T-helper 1 cell (primary cell): ENCODE measurements at places on chromosomes 5 and 9.

- DNase-seq: no peak
Observed at GRCh38 chr5:61575103-61575502, 243.0 kb downstream of the ZSWIM6 start.

- no peak for DNase-seq
Observed at GRCh38 chr5:10109299-10109698, 140.4 kb downstream of the ATPSCKMT start.

DNA sequence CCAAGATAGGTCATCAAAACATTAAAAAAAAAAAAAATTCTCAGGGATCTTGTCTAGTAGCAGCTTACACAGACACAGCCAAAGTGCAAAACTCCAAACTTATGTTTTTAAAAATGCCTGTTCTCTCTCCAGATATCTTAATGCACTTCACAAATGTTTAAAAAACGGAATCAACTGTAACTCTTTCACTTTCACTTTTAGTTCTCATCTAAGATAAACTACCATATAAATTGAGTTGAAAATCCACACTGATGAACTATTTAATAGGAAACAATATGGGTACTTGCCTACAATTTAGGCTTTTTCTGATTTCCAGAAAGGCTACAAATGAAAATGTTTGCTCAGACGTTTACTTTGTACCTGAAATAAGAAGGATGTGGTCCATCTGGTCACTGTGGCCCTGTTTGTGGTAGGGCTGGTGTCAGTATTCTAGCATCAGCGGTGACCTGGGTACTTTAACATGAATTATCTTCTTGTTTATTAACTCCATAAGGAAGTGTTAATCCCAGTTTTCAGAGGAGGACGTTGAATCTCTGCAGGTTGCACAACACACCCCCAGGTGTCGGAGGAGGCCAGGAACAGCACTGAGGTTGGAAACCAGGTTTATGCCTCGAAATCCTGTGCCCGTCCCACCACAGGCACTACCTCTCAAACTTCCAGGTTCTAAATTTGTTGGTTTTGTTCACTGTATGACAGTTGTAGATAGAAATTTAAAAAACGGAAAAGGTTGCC is 13.3 kb upstream of the LPCAT1 start:
- DNase-seq: no peak

GRCh38 chr9:23326597-23326996 is 499.4 kb downstream of the ELAVL2 start:
- no peak for DNase-seq

DNA sequence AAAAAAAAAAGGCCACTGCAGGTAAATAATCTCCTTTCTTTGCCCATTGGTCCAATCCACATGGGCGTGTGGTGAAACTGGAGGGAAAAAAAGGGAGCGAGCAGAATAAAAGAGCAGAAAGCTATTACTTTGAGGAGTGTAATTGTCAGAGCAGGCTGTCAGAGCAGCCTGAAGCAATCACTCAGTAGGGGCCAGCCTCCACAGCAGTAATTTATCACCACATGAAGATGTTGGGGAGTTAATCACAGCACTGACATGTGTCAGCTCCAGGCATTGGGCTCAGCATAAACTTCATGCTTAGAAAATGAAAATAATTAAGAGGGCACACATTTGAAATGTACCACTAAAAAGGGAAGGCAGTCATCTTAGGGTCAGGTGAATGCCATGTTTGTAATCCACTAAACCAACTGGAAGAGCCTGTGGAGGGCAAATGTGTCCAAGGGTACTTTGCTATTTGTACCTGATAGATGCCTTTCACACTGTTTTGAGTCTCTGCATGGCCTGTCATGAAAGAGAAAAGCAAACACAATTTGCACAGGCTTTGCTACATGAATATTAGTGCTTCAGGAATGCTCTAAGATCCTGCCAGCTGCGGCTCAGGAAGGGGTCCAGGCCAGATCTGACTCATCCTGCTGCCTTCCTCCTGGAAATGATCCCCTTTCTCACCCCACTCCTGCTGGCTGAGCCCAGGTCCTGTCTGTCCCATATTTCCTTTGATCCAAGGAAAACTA is 2.9 kb upstream of the PTGER4 start:
- DNase-seq: no peak

GRCh38 chr9:86519066-86519615 is 164.9 kb upstream of the TUT7 start:
- DNase-seq: no peak
